ENCODE measurements at places on chromosomes 6 and 20.
A peak's percentile ranks its signal among the peaks of the same experiment; 100 is the strongest.

GRCh38 chr20:16760431-16761304, 12.5 kb downstream of the OTOR start:
- no peak for DNase-seq

DNA sequence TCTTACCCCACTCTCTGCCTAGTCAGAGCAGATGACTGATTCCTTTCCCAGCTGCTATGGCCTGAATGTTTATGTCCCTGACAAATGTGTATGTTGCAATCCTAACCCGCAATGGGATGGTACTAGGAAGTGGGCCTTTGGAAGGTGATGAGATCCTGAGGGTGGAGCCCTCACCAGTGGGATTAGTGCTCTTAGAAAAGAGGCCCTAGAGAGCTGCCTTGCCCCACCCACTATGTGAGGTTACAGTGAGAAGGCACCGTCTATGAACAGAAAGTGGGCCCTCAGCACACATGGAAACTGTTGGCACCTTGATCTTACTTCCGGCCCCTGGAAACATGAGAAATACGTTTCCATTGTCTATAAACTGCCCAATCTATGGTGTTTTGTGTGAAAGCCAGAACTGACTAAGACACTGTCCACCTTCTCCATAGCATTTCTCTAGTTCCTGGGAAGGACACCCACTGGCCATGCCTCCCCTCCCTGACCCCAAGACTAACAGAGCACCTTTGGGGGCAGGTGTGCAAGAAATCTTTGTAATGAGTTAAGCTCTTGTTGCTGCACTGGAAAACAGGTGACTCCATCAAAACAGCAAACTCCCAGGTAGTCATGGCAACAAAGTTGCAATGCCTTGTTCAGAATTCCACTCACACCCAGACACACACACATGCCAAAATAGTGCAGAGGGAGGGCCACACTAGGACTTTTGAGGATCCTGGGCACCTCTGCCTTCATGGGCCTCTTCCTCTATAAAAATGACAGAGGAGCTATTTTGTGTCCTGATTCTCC, 16.2 kb downstream of the GABRR2 start:
- DNase-seq: no peak

DNA sequence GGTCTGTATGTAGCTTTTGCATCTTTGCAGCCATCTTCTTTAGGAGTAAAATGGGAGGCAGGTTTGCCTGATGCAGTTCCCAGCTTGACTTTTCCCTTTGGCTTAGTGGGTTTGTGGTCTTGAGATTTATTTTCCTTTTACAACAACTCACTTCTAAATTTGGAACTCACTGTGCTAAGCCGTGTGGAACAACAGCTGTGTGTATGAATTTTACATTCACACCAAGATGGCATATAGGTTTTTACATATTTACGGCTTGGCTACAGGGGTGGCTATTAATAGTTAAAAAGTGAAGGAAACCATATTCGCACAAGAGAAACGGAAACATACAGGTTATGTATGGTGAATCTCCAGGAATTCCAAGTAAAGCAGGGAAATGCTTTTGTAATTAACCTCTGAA, 2.5 kb downstream of the TTLL2 start:
- DNase-seq: no peak

GRCh38 chr6:134253681-134254080, 64.2 kb downstream of the SGK1 start:
- DNase-seq: peak; percentile 84

DNA sequence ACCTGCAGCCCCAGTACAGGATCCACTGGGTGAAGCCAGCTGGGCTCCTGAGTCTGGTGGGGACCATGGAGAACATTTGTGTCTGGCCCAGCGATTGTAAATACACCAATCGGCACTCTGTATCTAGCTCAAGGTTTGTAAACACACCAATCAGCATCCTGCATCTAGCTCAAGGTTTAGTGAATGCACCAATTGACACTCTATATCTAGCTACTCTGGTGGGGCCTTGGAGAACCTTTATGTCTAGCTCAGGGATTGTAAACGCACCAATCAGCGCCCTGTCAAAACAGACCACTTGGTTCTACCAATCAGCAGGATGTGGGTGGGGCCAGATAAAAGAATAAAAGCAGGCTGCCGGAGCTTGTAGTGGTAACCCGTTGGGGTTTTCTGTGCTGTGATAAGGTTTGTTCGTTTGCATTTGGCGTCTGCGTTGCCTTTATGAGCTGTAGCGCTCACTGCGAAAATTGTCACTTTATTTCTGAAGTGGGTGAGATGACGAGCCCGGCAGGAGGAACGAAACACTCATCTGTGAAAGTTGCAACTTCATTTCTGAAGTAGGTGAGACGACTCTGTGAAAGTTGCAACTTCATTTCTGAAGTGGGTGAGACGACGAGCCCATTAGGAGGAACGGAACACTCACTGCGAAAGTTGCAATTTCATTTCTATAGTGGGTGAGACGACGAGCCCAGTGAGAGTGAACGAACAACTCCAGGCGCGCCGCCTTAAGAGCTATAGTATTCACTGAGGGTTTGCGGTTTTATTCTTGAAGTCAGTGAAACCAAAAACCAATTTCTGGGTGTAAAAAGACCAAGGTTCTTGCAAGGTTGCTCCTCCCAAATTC, 31.1 kb downstream of the SERPINB6 start:
- DNase-seq: no peak

- DNase-seq: peak; percentile 95
Observed at GRCh38 chr6:12324099-12324498, 33.9 kb downstream of the EDN1 start.

DNA sequence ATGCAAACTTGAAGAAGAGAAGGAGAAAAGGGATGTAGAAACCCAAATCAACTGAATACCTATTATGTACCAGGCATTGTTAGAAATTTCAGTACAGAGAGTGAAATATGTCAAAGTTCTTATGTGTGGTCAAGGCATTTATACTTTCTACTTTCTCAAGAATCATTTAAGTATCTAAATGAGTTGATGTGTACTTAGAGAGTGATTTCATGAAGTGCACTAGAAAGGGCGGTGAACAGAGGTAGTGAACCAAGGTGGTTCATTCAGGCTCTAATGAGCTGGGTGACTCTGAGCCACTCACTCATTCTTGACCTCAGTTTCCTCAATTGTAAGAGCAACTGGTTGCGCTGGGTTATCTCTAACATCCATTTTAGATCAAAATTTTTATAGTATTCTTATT, 3.3 kb downstream of the PDE7B start:
- DNase-seq: no peak

GRCh38 chr6:130288065-130288464, 65.3 kb upstream of the SAMD3 start:
- no peak for DNase-seq

DNA sequence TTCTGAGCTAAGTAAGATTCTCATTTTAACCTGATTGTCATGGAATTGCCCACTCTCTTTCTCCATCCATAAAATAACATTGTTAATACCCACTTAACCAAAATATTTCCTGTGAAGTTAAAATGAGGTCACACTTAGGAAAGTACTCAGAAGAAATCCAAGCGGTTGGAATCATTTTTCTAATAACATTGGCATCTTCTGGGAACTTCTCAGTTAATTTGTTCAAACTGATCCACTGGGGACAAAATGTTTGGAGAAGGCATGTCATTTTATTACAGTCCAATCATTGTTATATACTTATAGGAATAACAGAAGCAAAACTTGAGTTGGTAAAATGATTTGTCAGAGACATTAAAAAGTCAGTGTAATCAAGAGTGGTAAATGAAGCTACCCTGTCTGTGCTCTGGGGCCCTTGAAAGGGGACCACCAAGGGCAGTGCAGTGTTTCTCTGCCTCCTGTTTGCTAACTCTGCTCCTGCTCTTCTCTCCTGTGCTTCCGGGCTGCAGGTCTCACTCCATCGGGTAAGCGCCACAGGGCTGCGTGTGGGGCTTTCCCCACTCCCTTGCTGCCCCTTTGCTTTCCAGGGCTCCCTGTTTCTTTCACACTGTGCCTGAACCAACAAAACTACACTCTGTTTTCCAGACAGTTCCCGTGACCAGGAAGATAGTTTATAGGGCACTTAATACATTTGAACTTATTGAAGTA, 50.1 kb downstream of the HDDC2 start:
- no peak for DNase-seq

DNA sequence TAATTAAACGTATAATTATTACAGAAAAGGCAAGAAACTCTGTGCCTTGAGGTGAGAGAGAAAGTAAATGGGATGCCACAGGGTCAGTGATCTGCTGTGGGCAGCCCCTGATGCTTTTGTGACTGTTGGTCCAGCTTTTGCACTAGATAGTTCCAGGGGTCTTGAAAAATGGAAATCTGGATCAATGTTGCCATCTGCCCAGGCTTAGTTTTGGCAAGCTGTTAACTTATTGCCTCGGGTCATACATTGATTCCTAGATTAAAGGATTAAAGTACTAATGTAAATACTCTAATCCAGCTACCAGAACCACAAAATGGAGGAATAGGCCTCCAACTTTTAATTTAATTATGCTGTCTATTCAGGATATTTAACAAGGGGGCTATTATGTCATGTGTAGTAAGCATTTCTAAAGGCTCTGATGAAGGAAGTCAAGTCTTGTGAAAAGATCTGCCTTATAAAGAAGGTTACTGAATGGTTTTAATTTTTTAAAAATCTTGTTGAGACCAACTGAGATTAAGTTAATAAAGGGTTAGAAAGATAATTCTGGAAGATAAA, 376.0 kb upstream of the HS3ST5 start:
- DNase-seq: no peak

GRCh38 chr20:23448167-23448566, 4.5 kb downstream of the CST11 start:
- DNase-seq: no peak

GRCh38 chr20:10578607-10579006, 95.2 kb downstream of the JAG1 start:
- no peak for DNase-seq

DNA sequence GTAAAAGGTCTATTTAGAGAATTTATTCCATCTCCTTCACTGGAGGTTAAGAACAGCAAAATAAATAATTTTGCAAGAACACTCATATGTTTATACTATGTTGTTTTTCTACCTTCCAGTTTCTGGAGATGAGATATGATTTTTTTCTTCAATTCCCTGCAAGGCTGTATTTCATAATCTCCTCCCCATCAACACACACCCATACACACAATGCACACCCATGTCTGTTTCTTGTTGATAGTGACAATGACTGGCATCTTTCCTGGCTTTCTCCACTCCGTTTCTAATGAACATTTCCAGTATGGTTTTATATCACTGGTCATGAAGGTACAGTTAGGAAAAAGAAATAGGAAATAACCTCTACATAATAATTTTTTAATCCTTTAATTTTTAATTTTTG, 202.1 kb downstream of the ARHGAP18 start:
- no peak for DNase-seq

DNA sequence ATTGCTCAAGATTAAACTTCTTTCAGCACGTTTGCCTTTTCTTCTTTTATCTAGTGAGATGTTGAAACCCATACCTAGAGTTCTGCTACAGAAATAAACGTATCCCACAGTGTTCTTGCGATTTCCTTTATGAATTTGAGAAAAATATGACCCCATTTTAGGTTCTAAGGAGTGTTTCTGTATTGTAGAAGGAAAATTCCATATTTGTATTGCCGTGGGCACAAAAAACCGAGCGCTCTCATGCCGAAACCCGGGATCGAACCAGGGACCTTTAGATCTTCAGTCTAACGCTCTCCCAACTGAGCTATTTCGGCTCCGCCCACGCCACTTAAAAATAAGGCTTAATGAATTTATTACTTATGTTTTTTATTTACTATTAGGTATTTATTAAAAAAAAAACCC, 23.7 kb downstream of the ZNF311 start:
- DNase-seq: no peak

DNA sequence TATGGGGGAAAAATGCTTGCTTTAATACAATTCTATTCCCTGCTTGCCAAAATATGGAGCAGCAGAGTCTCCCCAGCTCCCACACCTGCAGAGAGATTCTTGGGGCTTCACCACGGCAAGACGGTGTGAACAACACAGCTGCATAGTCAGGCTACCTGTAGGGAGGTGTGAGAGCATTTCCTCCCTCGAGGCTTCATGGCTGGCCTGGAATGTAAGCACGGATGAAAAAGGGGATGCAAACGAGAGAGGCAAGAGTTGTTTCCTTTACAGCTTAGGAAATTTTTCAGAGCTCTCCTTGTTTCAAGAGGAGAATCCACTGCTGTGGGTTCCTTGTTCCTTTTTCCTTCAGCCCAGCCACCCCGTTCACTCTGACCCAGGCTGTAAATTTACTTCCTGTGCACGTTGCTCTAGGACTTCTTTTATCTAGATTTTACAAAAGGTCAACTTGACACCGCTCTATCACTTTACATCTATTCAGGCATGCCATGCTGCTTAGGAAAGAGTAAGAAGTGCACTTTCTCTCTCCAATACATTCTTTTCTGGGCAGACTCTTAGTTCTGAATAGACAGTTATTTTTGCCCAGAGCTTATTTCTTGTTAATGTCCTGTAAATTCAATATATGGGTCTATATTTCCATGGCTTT, 197.1 kb downstream of the KHDC1L start:
- DNase-seq: no peak

DNA sequence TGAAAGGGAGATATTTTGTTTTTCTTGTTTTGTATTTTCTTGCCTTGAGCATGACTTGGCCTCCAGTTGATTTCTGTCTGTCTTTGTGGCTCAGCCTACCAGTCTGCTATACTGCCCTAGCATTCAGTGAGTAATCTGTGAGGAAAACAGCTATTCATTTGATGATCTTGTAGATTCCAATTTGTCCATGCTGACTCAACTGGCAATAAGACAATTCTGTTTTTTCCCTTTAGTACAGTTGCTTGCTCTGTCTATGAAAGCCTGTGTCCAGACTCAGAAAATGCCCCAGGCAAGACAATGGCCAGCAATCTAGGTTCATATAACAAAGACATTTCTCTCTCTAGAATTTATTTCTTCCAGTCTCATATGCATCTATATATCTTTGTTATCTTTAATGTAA, 10.9 kb upstream of the SOX4 start:
- no peak for DNase-seq

DNA sequence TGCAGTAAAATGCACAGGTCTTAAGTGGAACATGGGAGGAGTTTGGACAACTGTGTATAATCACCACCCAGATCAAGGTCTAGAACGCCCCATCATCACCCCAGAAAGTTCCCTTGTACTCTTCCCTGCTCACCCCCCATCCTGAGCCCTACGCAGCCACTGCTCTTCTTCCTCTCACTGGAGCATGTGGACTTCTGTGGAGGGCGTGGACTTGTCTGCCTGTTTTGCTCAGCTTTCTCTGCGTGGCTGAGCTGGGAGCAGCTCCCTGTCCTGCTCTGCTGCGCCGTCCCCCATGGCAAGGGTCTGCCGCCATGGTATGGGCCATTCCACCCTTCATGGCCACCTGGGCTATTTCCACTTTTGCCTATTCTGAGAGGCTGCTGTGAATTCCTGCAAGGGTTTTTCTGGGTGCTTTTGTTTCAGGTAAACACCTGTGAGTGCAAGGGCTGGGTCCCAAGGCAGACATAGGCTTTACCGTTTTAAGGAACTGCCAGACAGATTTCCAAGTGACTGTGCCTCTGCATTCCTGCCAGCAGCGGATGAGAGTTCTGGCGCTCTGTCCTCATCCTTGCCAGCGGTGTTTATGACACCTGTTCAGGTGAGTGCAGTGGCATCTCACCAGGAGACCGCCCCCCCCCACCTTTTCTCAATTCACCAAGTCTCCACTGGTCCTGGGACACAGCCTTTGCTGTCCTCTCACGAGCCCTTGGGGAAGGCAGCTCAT, 19.7 kb downstream of the PCK1 start:
- no peak for DNase-seq

GRCh38 chr20:34023937-34024722, 30.4 kb downstream of the RALY start:
- DNase-seq: no peak
